GM06990 (cell line): ENCODE measurements at places on chromosomes 2 and 18.
A peak's percentile ranks its signal among the peaks of the same experiment; 100 is the strongest.

DNA sequence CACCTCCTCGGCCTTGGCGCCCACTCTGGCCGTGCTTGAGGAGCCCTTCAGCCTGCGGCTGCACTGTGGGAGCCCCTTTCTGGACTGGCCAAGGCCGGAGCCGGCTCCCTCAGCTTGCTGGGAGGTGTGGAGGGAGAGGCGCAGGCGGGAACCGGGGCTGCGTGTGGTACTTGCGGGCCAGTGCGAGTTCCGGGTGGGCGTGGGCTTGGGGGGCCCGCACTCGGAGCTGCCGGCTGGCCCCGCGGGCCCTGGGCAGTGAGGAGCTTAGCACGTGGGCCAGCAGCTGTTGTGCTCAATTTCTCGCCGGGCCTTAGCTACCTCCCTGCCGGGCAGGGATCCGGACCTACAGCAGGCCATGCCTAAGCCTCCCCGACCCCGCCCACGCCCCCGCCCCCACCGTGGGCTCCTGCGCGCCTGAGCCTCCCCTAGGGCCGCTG lies 25.3 kb upstream of the TNP1 start:
- DNase-seq, result no peak

DNA sequence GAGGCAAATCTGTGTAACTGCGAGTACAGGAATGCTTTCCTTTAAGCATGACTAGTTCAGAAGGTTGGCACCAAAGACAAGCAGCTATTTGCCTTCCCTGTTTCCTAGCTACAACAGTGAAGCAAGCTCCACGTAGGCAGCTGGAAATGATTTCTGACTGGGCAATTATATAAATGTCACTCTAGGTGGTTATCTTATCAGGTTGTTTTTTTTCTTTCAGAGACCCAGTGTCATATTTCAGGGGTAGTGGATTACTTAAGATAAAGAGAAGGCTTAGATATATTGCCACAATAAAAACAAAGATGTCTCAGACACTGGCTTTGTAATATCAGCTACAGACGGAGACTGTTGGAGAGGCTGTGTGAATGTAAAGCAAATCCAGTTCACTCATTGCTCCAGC lies 748.9 kb upstream of the NXPH2 start:
- no peak for DNase-seq

DNA sequence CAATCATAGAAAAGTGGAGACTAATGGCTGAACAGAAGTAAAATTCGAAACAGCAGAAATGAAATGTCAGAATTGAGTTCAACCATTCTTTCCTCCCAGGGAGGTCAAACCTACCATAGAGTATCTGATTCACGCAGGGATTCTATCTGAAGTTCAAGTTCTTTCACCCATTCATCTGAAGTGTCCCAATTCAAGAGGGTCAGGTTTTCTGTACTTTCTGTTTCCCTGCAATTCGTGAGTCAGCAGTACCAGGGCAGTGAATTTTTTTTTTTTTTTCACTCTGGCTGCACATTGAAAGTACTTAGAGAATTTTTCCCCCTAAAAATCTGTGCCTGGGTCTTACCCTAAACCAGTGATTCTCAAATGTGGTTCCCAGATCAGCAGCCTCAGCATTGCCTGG lies 40.9 kb upstream of the CCDC88A start:
- no peak for DNase-seq

- DNase-seq, result no peak
Observed at GRCh38 chr2:10499275-10499907, 51.3 kb upstream of the ODC1 start.

GRCh38 chr2:177897278-177897677 lies 175.3 kb downstream of the PDE11A start:
- no peak for DNase-seq

DNA sequence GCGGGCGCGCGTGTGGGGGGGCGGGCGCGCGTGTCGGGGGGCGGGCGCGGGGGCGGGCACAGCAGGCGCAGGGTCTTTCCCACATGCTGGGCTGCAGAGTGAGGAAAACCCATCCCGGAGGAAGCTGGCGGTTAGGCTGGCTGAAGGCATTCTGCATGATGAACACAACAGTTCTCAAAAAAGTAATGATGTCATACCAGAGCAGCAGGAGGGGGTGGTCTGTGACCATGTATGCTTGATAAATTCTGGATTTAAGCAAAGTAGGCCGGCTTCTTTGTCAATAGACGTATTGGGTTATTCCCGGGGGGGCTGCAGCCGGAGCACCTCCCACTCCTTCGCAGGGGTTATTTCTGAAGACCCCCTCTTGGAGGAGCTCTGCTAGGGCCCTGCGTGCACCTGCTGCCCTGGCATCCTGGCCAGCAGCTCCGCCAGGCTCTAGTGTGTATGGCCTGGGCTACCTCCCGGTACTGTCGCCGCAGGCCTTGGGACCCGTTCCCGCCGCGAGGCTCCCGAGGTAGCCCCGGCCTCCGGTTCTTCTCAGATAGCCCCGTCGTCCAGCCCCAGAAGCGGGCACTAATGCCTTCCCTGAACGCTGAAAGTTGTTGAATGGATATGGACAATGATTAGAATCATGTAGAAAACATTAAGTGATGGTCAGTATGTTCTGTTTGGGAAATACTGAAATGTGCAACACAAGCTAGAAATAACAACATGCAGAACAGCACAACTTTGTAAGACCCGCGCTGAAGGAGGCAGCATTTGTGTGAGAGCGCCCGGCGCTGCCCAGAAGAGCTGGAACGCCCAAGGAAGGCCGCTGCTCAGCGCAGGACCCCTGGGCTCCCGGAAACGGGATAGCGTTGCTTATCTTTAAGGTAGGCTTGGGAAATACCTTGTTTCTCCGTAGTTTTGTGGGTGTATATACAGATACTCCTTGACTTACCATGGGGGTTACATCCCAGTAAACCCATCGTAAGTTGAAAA lies 101.4 kb upstream of the RAB6C start:
- DNase-seq, result no peak

- DNase-seq, result peak; percentile 66
Observed at GRCh38 chr2:173239644-173240043, 115.0 kb upstream of the CDCA7 start.

- no peak for DNase-seq
Observed at GRCh38 chr2:190094316-190094871, 31.9 kb upstream of the MSTN start.

- DNase-seq, result no peak
Observed at GRCh38 chr18:1663879-1664705, 759.4 kb downstream of the ADCYAP1 start.

DNA sequence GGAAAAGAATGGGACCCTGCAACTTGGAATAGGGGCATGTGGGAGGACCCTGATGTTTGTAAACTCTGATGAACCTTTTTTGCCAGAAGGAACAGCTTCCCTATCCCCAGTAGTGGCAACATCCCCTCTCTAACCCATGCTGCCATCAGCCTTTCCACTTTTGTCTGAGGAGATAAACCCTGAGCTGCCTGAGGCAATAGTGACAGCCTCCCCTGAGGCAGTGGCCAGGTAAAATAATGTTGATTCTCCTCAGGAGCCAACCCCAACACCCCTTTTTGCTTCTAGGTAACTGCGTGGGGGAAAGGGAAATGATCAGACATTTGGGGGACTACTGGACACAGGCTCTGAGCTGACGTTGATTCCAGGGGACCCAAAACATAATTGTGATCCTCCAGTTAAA lies 106.8 kb upstream of the NPAS2 start:
- no peak for DNase-seq

DNA sequence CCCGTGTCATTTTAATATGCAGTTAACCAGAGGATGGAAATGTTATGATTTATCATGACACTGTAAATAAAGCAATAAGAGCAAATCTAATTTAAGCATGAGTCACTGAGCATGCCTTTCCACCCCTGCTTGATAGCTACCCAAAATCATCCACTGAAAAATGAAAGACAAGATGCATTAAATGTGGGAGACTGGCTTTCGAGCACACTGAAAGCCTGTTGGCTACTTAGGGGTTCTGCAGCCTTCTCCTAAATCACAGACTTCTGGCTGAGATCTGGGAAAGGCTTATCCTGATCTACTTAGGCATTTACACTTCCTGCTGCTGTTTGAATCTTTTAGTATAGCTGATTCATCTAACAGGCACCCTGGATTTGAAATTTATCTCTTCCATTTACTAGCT lies 778.3 kb upstream of the CDH7 start:
- DNase-seq, result no peak
